ENCODE measurements at places on chromosomes 13 and 19.

DNA sequence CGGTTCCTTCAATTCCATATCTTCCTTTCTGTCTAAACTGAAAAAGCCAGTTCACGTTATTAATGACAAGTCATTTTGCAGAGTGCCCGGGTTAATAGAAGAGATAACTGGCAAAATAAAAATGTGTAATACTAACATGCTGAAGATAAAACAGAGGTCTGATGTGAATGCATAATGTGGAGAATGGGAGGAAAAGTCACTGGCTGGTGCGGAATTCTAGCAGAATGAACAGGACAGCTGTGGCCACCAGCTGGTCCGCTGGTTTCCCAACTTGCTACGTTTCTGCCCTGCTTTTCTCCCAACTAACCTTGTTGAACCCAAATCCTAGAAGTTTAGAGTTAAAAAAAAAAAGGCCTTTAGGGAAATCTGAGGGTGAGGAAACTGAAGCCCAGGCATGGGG, 42.4 kb downstream of the PCDH8 start:
- DNase-seq = no peak

- DNase-seq = no peak
These were observed 51.5 kb downstream of the INSR start for GRCh38 chr19:7242601-7243258.

DNA sequence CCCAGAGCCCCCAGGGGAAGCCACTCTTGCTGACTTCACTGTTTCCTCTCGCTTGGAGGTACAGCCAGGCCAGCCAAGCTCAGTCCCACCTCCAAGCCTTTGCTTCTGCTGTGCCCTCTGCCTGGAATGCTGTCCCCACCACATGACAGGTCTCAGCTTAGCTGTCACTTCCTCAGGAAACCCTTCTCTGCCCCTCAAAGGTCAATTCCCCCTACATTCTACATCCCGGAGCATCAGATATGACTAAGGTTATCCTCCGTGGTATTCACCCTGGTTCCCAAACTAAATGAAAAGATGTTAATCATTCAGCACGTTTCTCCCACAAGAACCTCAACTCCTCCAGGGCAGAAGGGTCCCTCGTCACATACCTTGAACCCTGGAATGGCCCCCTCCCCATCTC, 53.5 kb downstream of the PTPRS start:
- no peak for DNase-seq

- no peak for DNase-seq
These were observed 9.9 kb downstream of the SERTM1 start for GRCh38 chr13:36683701-36684100.

DNA sequence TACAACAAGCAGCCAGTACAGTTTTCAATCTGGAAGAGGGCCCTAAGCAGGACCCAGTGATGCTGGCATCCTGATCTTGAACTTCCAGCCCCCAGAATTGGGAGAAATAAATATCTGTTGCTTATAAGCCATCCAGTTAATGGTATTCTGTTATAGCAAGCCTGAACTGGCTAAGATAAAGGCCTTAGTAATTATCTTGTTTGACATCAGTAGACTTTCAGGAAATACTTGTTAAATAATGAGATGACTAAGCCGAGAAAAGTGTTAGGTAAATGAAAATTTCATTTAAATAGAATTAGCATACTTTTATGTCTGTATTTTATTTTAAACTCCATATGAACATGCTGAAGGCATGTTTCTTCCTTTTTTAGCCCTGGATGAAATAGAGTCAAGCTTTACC, 188.2 kb downstream of the OLFM4 start:
- no peak for DNase-seq

- DNase-seq = no peak
These were observed 116.0 kb downstream of the ZNF536 start for GRCh38 chr19:30488191-30488590.

GRCh38 chr19:34172661-34173192, 423 bp downstream of the LSM14A start:
- no peak for DNase-seq

- DNase-seq = no peak
These were observed 264.3 kb downstream of the FOXO1 start for GRCh38 chr13:40401911-40402776.

DNA sequence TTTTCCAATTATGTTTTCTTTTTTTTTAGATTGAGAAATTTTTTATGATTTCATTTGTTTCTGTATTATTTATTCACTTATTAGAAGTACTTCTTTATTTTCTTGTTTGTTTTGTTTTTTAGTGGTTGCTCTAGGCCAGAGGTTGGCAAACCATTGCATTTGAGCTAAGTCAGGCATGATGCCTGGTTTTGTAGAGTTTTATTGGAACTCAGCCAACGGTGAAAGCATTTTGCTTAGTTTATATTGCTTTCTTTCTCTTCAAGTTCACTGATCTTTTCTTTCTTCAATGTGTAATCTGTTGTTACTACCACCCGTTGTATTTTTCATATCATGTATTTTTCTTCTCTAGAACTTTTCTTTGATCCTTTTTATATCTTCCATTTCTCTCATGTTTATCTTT, 19.7 kb downstream of the ZNF567 start:
- DNase-seq = no peak

- DNase-seq = no peak
These were observed 67.2 kb upstream of the UBL3 start for GRCh38 chr13:29917650-29918049.

DNA sequence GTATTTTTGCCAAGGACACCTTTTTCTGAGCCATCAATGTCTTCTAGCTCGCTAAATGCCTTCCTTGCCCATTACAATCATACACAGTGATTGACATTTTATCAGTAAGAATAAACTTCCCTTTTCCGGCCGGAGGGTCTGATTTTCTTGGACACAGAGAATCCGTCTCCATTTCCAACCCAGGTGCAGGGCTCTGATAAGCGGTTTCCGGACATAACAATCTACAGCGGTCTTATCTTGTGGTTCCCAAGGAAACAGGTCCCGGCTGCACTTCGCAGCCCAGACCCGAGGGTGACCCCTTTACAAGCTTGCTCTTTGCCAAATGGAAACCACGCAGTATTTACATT, 5.1 kb upstream of the ZNF77 start:
- DNase-seq = no peak

DNA sequence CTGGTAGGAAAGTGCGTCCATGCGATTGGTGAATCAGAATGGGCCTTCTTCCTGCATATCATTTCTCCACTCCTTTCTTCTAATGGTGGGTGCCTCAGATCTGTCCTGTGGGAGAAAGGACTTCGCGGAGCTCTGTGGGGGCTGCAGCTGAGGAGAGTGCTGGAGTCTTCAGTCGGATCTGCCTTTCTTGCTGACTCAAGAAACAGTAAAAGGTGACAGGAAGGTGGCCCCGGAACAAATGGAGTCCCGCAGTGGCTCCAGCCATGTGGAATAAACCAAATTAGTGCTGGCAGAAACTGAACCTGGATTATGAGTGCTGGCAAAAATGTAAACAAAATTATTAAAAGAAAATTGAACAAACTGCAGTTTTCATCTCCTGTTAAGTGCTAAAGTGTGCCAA, 15.1 kb upstream of the GAS6 start:
- DNase-seq = no peak

DNA sequence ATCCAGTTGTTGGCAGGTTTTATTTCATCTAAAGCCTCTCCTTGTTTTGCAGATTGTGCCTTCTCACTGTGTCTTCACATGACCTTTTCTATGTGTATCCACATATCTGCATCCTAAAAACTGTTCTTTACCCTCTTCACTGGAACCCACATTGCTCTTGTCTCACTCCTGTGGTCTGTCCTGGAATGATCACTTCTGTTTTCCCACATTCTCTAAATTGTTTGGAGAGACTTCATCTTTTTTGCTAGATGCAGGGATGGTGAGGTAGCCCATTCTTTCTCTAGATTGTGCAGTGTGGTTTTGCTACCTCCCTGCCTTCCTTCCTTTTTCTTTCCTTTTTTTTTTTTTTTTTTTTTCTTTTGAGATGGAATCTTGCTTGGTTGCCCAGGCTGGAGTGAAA, 608.6 kb upstream of the MIR17HG start:
- no peak for DNase-seq

DNA sequence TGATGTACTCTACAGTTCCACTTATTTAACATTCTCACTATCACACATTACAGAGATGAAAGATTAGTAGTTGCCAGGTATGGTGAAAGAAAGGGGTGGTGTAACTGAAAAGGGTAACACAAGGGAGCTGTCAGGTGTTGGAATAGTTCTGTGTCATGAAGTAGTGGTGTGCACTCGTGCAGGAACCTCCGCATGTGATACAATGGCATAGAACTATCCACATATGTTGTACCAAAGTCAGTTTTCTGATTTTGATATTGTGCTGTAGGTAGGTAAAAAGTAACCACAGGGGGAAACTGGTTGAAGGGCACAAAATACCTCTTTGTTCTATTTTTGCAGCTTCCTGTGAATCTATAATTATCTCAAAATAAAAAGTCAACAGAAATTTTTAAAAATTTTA, 24.4 kb upstream of the RPL21 start:
- DNase-seq = no peak

DNA sequence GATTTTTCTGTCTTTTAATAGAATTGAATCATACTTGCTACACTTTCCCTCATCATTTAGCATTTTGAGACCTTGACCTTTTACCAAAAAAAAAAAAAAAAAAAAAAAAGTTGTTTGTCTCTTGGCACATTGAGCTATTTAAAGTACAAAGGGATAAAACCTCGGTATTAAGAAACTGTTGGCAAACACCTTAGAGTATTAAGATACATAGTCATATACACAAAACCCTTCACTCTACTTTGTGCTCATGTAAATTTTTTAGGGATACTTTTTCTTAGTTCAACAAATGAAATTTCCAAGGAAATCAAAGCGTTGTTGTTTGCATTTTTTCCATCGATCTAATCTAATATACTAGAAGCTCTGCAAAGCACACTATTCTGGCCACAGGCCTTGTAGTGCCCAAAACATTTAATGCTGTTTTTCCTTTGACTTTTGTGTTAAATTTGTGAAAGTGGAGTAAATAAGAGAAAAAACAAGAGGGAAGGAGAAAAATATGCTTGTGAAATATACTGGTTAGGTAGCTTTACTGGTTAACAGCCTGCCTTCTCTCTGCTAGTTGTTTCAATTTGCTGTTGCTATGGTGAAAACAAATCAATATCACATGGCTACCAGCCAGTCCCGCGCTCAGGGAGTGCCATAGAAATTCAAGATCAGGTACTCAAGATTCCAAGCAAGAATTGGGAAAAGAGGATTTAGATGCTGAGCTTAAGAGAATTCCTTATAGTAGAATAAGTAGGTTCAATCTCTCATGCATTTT, 2.6 kb downstream of the MBNL2 start:
- no peak for DNase-seq

DNA sequence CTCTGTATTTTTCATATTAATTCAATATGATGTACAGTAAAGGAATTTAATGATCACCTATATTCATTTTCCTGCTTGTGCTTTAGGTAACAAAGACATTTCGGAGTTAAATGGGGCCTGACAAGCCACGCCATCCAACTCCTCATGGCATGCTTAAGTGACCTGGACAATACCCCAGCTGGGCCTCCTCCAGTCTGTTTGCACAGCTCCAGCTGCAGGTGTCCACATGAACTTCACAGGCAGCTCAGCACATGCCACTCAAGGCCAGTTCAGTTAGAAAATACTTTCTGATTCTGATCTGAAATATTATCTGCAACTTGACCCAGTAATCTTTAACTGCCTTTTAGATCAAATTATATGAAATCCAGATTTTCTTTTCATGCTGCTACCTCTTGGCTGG, 89.6 kb upstream of the SLC15A1 start:
- DNase-seq = no peak

DNA sequence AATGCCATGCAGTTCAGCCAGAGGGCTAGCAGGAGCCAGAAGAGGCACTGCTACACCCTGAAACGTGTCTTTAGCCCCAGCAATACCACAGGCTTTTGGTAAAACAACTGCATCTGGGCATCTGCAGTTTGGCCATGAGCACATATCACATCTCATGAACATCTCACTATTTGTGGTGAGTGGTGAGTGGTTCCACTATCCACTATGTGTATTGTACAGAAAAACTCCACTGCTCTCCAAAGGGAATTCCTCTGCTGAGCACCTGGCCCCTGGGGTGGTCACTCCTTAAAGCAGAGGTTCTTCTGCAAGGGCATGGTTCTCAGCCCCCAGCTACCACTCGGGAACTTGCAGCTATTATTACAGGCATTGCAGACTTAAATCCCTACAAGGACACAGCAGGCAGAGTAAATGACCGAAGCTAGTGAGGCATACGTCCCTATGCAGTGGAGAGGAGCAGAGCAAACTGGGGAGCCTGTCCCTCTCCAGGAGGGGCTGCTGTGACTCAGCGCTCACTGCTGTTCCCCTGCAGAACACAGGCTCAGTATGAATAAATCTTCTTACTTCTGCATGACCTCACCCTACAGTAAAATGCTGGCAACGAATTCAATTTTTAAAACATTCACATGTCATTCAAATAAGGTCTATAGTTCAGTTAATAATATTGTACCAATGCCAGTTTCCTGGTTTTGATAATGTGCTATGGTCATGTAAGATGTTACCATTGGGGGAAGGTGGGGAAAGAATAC, 332.4 kb upstream of the ZNF507 start:
- DNase-seq = no peak

DNA sequence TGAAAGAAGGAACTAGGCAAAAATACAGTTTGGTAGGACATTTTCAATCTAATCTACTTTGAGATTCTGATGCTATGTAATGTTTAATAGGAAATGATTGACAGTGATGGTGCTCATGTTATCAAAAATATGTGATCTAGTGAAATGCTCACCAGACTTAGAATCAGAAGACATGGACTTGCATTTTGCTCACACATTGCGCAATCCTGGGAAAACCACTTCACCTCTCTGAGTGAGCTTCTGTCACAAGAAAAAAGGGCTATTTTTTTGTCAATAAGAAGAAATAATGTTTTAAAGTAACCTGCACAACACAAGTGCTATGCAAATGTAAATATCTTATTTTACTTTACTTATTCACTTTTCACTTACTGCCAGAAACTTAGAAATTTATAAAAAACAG, 380.9 kb upstream of the HTR2A start:
- no peak for DNase-seq

GRCh38 chr19:30161770-30162169, 210.4 kb upstream of the ZNF536 start:
- DNase-seq = no peak

DNA sequence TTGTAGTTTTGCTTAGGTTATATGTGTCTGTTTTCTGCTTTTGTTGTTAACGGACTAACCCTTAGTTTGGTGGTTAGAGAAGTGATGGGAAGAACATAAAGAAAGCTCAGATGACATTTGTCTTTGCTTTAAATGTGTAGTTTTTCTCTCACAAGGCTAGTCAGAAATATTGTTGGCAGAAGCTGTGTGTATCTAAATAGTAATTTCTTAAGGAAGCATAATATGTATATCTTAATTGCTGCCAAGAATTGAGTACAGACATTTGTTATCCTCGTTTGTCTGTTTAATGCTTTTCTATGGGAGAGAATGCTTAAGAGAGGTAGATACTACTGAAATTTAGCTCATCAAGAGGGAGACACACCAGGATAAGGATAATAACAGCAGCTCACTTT, 2.7 kb downstream of the RGCC start:
- DNase-seq = no peak
